ENCODE measurements at places on chromosomes 4 and X.

- DNase-seq: no peak
These were observed 139.6 kb downstream of the SOWAHB start for GRCh38 chr4:76758290-76758882.

GRCh38 chr4:24557026-24558025 lies 27.0 kb downstream of the DHX15 start:
- no peak for DNase-seq

DNA sequence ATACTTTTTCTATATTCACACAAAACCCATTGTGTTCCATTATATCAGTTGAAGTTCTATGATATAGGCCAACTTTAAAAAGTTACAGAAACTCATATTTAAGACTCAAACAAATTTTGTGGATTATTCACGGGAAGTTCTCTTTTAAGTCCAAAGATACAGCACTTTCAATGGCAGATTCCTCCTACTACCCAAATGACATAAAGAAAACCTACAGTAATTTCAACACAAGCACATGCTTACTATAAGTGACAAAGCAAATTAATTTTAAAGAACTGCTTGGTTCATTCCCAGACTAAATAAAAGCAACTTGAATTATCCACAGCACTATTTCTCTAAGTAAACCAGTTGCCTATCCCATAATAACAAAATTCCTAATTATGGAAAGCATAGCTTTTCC lies 4.1 kb downstream of the PPA2 start:
- DNase-seq: no peak

DNA sequence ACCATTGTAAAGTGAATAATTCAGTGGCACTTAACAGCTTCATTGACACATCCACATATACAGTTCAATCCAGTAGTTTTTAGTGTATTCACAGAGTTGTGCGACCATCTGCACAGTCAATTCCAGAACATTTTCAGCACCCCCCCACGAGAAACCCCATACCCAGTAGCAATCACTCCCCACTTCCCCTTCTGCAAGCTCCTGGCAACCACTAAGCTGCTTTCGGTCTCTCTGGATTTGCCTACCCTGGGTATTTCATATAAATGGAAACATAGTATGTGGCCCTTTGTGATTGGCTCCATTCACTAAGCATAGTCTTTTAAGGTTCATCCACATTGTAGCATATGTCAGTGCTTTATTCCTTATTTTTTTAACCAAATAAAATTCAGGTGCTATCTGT lies 10.0 kb downstream of the MSL3 start:
- no peak for DNase-seq

- no peak for DNase-seq
These were observed 580.5 kb upstream of the FAT1 start for GRCh38 chr4:187304133-187304532.

DNA sequence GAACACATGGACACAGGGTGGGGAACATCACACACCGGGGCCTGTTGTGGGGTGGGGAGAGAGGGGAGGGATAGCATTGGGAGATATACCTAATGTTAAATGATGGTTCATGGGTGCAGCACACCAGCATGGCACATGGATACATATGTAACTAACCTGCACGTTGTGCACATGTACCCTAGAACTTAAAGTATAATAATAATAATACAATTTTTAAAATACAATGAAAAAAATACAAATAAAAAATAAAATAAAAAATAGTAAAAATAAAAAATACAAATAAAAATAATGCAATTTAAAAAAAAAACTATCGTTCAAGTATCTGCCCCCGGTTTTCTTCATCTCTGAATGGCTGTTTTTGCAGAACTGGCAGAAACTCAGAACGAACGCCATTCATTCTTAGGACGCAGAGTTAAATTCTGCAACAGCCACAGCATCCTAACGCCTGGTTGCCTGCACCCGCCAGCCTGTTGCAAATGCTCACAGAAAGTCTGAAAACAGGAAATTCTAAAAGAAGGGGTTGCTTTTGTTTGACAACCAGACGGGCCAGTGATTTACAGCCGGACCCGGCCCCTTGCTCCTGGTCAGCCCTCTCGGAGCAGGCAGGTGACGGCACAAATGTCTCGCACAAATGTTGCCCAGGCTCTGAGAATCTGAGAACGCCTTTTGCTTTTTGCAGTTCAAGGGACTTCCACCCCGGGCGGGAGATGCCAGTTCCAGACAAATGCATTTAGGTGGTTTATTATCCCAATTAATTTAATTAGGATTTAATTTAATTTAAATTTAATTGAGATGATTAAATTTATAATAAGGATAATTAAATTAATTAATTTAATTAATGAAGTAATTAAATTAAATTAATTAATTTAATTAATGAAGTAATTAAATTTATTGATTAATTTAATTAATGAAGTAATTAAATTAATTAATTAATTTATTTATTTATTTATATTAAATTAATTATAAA lies 47.8 kb downstream of the CRLF2 start:
- no peak for DNase-seq

DNA sequence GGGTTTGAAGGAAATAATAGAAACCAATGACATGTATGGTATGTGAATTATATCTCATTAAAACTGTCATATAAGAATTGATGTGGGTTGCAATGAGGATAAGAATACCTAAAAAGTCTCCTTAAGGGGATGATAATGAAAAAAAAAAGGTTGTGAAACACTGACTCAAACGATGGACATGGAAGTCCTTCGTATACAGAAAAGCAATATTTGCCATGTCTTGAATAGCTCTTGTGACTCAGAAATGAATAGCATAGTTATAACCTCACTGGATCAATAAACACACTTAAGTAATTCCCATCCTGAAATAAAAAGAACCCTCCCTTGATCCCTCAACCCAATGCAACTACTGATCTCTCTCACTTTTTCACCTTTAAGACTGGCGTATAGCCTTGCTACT lies 89.7 kb downstream of the OPHN1 start:
- no peak for DNase-seq
